Stimulated activated CD4-positive, alpha-beta T cell treated with anti-CD3 and anti-CD28 coated beads, Interleukin-1b, Interleukin-23, amount 100 ng/mL, for 1 hour (primary cell): ENCODE measurements at places on chromosomes 1 and 21.

DNA sequence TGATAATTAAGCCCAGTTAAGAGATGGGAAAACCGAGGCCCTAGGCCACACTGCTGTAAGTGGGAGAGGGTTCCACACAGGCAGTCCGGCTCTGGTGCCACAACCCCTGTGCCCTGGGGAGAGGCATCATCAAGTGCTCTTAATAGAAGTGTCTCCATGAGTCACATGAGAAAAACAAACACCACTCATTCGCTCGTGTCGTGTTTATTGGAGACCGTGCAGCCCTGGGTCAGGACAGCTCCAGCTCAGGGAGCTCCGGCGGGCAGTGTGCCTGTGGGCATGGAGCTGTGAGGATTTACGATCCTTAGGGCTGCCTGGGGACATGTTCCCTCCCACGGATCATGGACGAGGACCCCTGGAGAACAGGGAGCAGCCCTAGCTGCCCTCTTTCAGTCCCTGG lies 658.5 kb downstream of the AJAP1 start:
- DNase-seq = no peak

DNA sequence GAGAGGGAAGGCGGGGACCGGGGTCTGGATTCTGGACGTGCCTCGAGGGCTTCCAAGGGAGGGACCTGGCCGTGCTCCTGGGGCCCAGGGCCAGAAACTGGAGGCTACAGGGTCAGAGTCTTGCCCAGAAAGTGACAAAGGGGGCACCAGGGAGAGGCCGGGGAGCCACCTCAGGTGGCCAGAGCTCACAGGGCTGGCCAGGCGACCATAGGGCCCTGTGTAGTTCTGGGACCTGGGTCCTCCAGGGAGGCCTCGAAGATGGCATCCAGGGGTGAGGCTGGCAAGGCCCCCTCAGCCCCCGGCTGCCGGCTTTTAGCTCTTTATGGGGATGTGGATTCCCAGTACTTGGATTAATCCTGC lies 14.3 kb upstream of the LRRC3 start:
- no peak for DNase-seq

DNA sequence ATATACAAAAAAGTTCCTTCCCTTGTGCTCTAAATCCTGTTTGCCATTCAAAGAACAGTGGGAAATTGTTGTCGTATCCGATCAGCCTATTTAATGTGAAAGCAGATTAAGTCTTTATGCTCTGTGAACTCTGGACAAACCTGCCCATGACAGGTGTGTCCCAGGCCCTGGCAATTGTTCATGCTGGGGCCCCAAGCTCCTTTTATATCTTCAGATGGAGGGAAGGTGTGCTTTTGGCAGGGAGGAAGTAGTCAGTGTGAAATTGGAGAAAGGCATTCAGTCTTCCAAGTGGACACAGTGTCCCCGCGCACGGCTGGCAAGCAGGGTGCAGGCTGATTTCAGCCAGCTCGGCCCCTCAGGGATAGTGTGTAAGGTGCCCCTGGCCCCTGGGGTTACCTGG lies 135.1 kb upstream of the F3 start:
- no peak for DNase-seq

- DNase-seq = no peak
Measured at GRCh38 chr1:23628951-23629387, 62.6 kb upstream of the RPL11 start.

DNA sequence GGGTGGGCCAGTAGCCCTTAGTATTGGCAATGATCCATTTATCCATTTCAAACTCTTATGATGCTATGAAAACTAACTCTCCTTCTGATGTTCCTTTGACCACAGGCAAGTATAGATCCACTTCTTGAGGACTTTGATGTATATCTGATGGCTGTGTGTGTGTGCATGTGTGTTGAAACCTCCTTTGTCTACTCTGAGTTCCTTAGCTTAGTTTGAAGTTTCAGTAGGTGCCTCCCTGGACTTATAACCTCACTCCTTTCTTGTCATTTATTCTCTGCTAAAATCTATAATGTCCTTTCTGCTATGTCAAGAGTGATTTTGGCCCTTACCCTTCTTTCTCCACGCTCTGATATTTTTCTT lies 409.3 kb downstream of the PRDM2 start:
- no peak for DNase-seq

- DNase-seq = no peak
Measured at GRCh38 chr1:45923343-45923742, 119.9 kb downstream of the MAST2 start.

DNA sequence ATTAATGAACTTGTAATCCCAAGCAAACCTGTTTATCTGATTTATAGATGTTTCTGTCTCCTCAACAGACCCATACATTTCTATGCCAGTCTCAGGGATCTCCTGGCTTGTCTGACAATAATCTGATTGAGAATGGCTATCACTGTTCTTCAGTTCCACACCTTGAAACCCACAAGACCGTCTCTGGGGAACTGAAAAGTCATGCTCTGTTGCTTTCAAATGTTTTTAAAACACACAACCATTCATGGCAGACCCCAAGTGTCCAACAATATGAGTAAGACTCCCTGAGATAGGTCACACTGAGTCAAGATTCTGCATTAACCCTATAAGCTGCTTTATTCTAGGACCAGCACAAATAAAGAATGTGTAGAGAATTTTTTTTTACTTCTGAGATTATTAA lies 611.2 kb upstream of the PLXNA2 start:
- no peak for DNase-seq

DNA sequence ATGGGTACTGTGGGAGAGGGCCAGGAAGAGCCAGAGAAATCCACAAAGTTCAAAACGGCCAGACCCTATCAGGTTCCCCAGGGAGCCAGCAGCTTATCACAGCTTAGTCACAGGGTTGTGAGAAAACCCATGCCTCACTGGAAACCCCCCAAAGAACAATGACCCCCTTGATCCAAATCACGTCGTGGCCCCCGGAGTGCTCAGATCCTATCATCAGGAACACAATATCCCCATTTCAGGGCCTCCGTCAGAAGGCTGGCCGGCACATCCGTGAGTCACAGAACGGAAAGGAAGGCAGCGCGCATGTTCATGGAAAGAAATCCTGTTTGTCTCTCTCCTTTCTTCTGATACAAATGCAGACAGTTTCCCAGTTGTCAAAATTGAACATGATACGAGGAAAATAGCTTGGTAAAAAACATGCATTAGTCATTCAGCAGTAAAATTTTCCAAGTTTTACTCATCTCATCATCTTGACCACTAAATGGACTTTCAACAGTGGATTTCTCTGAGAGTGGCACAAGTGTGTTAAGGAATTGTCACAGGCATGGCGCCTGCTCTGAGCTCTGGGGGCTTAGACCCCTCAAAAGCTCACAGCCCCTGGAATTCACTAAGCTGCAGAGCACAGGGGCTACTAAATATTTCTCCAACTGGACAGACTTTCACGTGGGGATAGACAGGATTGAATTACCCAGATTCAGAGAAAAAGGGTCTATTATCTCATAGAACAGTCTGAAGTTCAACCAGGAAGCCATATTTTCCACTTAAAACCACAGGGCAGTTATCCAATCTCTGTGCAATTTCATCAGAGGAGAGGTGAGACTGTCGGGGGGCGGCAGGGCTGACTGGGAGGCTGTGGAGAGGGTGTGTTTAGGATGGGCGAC lies 124.8 kb downstream of the RIPK4 start:
- DNase-seq = no peak

- DNase-seq = no peak
Measured at GRCh38 chr1:53549781-53550180, 90.6 kb downstream of the DMRTB1 start.

- no peak for DNase-seq
Measured at GRCh38 chr1:205961991-205962820, 18.9 kb upstream of the SLC26A9 start.

GRCh38 chr1:115300087-115300876 lies 37.8 kb downstream of the NGF start:
- no peak for DNase-seq

DNA sequence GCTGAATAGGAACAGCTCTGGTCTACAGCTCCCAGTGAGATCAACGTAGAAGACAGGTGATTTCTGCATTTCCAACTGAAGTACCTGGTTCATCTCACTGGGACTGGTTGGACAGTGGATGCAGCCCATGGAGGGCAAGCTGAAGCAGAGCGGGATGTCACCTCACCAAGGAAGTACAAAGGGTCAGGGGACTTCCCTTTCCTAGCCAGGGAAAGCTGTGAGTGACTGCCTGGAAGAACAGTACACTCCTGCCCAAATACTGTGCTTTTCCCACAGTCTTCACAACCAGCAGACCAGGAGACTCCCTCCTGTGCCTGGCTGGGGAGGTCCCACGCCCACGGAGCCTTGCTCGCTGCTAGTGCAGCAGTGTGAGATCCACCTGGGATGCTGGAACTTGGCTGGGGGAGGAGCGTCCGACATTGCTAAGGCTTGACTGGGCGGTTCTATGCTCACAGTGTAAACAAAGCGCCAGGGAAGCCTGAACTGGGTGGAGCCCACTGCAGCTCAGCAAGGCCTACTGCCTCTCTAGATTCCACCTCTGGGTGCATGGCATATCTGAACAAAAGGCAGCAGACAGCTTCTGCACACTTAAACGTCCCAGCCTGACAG lies 14.7 kb downstream of the CR1L start:
- no peak for DNase-seq

GRCh38 chr1:228830954-228831481 lies 95.7 kb downstream of the RHOU start:
- no peak for DNase-seq

GRCh38 chr1:44076066-44076465 lies 42.6 kb upstream of the KLF17 start:
- DNase-seq = no peak

- DNase-seq = no peak
Measured at GRCh38 chr1:68969441-68969840, 472.6 kb upstream of the DEPDC1 start.

DNA sequence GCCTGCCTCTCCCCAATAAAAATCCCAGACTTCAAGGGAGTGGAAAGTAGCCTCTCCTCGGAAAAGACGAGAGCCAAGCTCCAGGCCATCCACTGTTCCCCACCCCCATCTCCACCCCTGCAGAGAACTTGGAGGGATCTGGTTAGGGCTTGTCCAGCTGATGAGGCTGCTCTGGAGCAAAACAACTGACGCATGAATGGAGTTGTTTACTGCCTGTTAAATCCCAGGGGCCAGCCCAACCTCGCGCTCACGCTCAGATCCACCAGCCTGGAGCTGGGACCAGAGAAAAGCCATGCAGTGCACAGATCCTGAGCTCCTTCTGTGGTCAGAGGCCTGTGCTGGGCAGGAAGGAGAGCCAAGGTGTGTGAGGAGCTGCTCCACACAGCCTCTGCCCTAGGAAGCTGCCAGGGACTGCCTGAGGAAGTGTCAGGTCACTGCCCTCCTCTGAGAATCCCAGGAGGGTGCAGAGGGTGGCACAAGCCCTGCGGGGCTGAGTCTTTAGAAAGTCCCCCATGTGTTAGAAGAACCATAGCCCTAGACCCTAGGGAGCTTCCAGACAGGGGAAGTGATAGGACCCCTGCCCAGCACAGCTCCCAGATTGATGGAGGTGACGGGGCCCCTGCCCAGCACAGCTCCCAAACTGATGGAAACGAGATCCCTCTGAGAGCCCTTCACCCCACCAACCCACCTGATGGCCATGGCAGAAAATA lies 109.0 kb upstream of the IPO9 start:
- DNase-seq = no peak

- no peak for DNase-seq
Measured at GRCh38 chr21:33834801-33835500, 80.7 kb downstream of the ATP5PO start.

DNA sequence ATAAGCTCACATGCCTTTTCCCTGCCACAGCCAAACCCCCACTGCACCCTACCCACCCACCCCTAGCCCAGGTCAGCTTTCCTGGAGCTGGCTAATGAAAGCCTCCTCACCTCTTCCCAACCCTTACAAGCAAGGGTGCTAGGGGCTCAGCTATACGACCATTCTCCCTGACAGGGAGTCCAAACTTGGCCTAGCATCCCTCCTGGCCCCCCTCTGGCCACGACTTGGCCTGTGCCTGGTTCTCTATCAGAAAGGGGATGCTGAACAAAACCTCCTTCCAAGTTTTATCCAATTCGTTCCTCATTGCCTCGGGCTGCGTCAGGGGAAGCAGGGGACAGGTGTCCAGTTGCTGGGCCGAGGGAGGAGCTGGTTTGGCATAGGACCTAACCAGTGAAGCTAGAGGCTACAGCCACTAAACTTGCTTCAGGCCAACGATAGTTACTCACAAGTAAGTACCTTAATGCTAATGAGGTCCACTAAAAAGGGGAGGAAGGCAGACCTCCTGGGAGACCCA lies 8.6 kb downstream of the TMEM81 start:
- DNase-seq = no peak

DNA sequence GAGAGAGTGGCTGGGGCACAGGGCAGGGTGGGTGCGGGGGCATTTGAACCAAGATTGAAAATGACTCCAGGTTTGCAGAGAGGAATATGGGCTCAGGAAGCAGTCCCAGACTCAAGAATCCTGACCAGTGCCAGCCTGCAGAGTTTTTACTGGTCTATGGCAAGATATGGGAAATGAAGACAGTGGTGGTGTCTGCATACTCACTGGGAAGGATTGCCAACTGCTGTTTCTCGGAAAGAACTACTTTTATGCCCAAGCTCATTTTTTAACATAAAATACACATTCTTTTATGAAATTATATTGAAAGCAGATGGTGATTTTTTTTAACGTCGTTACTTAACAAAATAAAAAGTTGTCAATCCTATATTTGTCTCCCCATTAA lies 401.8 kb downstream of the CAMTA1 start:
- no peak for DNase-seq

- no peak for DNase-seq
Measured at GRCh38 chr1:112702067-112702395, 4.9 kb downstream of the RHOC start.

DNA sequence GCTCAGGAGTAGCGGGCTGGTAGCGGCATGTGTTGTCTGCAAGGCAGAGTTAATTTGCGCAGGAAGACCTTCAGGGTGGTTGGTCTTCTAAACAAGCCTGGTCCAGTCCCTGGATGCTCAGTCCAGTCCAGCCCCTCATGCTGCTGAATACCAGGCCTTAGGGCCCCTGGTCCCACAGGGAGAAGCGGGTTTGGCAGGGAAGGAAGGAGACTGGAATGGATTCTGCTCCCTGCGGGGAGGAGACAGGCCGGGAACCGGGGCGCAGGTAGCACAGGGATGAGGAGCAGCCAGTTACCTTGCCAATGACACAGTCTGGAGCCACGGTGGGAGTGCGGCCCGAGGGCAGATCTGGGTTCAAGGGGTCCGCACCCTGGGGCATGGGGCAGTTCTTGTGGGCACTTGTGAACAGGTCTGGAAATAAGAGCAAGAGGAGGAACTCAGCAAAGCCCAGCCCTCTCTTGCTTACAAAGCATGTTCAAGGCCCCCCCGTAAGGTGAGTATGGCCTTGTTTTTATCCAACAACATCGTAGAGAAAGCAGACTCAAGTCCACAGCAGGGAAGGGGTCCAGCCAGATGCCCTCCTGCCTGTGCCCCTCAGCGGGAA lies 10.1 kb downstream of the FAM131C start:
- DNase-seq = no peak

DNA sequence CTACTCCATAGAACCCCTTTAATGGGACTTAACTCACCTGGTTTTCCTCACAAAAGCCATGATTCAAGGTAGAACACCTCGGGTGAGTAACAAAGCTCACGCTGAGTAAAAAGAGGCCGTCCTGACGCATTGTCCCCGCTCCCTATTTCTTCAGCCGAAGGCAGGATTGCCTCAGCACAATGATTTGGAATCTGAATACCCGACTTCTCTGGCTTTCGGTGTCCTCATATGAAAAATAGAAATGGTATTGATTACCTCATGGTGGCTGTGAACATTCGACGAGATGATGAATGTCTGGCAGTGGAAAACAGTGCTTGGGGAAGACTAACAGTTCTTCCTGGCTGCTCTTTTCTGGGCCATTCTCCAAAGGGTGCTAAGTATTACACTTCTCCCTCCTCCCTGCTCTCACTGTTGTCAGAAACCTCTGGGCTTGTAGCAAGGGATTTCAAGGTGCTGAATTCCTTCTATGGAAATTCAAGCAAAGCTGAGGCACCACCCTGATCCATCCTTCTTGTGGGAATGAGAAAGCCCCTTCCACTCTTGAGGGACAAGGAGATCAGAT lies 148.3 kb downstream of the C1orf94 start:
- DNase-seq = no peak
